ENCODE measurements at places on chromosomes 12 and 14.

GRCh38 chr12:20280515-20280914, 87.8 kb upstream of the PDE3A start:
- DNase-seq, result no peak

GRCh38 chr14:39374851-39375250, 57.4 kb downstream of the FBXO33 start:
- DNase-seq, result peak; percentile 55

GRCh38 chr14:51428981-51429380, 188.9 kb downstream of the TMX1 start:
- DNase-seq, result no peak

DNA sequence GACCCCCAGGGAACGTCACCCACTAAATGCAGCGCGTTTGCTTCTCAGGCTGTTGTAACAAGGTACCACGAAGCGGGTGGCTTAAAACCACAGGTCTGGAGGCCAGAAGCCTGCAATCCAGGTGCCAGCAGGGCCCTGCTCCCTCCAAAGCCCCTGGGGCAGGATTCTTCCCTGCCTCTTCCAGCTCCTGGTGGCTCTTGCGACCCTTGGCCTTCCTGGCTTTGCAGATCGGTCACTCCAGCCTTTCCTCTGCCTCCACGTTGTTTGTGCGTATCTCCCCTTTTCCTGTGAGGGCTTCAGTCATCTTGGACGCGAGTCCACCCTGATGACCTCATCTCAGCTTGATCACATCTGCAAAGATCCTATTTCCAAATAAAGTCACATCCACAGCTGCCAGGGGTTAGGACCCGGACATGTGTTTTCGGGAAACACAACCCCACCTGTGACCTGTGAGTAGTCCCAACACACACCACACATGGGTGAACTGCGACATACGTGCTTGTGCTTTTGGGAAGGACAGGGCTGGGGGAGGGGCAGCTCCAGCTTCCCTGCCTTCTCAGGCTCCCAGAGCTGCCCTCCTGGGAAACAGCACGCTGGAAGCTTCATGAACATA, 114.5 kb upstream of the NCOR2 start:
- no peak for DNase-seq

DNA sequence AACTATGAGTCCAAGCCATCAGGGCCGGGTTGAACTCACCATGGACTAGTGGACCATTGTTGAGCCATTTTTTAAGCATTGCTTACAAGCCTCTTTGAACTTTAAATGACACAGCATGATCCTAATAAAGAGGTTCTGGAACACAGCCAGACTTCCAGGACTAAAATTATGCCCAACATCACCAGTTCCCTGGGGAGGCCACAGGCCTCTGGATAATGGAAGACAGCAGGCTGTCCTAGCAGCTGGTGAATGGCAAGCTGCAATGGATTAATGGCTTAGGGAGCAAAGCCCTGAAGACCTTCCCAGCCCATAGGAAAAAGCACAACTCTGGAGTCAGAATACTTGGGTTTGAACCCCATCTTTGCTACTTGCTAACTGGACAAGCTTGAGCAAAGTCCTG, 71.3 kb downstream of the FLRT2 start:
- no peak for DNase-seq

- no peak for DNase-seq
Measured at GRCh38 chr14:54135804-54136280, 179.2 kb upstream of the BMP4 start.

GRCh38 chr12:113465808-113466453, 5.7 kb downstream of the LHX5 start:
- DNase-seq, result no peak

DNA sequence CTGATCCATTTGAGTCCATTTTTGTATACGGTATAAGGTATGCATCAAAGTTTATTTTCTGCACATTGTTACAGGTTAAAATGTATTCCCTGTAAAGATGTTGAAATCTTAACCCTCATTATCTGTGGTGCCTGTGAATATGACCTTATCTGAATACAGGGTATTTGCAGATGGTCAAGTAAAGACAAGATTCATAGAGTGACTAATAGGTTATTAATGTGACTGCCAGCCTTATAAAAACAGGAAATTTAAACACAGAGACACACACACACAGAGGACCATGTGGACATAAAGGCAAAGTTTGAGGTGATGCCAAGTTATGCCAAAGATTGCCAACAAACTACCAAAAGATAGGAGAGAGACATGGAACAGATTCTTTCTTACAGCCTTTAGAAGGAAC, 347.2 kb upstream of the DCN start:
- DNase-seq, result peak; percentile 58

DNA sequence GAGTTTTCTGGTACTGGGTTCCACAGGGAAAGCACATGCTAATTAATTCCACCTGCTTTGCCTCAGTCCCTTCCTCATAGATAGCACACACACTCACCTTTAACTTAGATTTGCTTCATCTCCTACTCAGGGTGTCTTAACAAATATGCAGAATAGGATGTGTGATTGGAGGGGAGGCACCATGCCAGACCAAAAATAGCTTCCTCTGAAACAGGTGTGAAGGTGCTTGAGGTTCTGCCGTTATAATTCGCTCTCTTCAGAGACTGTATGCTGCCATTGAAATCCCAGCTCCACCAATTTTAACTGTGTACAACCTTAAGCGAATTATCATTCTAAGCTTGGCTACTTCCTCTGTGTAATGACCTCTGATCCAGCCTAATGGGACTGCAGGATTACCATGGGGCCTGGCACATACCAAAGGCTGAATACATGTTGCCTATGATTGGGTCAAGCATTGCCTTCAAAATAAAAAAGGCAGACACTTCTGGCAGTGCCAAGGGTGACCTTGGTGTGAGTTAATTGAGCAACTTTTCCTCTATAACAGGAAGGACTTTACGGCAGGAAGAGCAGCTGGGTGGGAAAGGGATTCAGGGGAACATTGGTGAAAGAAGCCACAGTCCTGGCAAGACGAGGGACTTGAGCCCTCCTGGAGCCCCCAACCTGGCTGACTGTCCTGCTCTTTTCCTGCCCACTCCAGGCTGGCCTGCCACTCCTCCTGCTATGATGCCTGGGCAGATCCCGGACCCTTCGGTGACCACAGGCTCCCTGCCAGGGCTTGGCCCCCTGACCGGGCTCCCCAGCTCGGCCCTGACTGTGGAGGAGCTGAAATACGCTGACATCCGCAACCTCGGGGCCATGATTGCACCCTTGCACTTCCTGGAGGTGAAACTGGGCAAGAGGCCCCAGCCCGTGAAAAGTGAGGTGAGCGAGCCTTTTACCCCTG, 9.7 kb downstream of the JDP2 start:
- DNase-seq, result no peak

- peak; percentile 38 for DNase-seq
Measured at GRCh38 chr12:47988073-47989022, 15.9 kb downstream of the COL2A1 start.

DNA sequence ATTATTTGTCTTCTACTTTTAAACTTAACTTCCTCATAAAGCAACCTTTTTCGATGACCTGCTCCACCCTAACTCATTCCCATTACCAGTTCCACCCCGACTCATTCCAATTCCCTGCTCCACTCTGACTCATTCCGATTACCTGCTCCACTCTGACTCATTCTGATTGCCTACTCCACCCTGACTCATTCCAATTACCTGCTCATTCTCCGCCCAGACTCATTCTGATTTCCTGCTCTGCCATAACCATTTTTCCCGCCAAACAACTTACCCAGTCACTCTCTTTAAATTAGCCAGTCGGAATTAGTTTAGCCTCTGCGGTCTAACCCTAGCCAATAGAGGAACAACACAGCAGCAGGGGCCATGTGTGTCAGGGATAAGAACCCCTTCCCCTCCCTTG, 249.1 kb downstream of the DPY19L2 start:
- peak; percentile 81 for DNase-seq
